ENCODE measurements at places on chromosomes 1 and 21. TPM values are rescaled to one million over a fixed set of nuclear protein-coding genes. Genes with fewer than 3 reads are reported as not detected.

The ETV3L gene
- total RNA-seq = not detected

- peak; percentile 94 for DNase-seq
Measured at GRCh38 chr1:161132410-161133219, at the start of gene DEDD. Gene DEDD (minus strand): TSS chr1:161132667. CDS start chr1:161124462, 8,205 bp downstream.

- peak; percentile 42 for DNase-seq
Measured at GRCh38 chr1:15618077-15618654, 908 bp downstream of the DDI2 start.

DNA sequence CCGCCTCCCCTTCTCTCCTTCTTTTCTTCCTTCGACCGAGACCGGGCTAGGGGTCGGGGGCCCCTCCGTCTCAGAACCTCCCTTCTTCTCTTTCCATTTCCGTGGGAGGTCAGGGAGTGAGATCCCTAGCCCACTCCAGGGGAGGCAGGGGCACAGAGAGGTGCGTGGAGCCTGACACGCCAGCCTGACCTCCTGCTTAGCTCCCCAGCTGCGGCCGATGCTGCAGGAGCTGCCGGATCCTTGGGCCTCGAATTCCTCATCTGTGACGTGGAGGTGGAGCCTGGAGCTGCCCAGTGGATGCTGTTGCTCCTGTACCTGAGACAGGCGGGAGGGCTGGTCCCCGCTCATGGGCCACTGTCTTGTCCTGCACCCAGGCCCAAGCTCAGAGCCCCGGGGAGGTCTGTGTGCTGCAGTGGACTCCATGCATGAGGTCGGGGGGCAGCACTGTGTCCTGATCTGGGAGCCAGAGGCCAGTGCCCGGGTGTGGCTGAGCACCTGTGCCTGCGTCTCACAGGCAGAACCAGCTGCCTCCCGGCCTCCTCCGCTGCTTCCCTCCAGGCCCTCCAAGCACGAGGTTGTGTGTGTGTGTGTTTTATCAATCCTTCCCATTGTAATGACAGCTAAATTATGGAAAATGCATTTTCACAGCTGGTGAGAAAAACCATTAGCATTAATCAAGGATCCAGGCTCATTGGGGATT, 55.3 kb upstream of the TTC34 start:
- no peak for DNase-seq

The NPL gene
- 2.2 TPM for total RNA-seq

The DCST2 gene
- 5.3 TPM for total RNA-seq

The PTGFR gene
- 0.46 TPM for total RNA-seq

The DENND1B gene
- total RNA-seq = 14.1 TPM

DNA sequence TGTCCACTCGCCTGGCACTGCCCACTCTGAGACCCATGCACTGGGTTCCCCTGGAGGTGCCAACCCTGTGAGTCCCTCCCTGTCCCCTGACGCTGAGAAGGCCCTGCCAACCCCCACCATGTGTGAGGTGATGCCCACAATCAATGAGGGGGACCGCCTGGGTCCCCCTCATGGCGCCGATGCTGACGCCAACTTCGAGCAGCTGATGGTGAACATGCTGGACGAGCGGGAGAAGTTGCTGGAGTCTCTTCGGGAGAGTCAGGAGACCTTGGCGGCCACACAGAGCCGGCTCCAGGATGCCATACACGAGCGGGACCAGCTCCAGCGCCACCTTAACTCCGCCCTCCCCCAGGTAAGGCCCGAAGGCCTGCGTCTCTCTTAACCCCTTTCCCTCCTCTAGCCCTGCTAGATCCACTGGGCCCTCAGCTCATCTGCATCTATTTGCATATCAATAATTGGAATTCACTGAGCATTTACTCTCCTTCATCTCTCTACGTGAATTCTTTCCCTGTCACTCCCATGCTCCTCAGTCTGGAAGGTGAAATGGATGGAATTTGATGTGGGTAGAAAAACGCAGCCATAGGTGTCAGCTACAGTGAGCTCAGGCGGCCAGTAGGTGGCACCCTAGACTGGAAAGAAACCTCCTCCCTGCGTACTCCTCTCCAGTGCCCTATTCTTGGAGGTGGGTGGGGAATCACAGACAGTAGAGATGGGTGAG, 12.8 kb downstream of the PPFIA4 start:
- peak; percentile 66 for DNase-seq

DNA sequence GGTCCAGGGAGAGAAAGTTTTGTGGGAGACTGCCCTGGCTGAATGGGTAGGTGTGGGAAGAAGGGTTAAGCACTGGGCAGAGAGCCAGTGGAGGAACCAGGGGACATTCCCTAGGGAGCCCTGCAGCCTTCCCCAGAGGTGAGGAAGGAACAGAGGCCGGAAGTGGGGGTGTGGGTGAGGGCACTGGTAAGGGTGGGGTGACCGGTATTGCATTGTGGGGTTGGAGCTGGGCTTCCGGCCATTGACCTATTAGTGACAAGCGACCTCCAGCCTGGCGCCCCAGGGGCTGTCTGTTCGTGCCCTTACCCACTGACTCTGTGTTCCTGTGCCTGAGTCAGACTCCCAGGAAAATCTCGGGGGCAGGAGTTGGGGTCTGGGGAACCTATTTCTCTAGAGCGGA, 3.5 kb upstream of the TSPAN1 start:
- no peak for DNase-seq

The RASAL2 gene
- total RNA-seq = 9.2 TPM

DNA sequence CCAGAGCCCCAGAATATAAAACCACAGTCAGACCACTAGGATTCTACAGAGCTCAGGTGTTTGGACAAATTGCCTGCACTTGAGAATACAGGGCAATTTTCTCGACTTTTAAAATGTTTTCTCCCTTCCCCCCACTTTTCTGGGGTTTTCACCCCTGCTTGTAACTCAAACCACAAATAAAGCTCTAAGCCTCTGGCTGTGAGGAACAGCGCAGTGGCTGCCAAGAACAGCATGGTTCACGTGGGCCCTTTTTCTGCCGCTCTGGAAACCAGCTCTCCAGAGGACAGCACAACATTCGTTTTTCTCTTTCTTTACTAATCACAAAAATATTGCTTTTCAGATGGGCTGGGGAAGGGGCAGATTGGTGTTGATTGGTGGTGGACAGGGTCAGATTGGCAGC, 102.2 kb upstream of the JUN start:
- peak; percentile 74 for DNase-seq
